ENCODE measurements at places on chromosomes 2 and 18.

DNA sequence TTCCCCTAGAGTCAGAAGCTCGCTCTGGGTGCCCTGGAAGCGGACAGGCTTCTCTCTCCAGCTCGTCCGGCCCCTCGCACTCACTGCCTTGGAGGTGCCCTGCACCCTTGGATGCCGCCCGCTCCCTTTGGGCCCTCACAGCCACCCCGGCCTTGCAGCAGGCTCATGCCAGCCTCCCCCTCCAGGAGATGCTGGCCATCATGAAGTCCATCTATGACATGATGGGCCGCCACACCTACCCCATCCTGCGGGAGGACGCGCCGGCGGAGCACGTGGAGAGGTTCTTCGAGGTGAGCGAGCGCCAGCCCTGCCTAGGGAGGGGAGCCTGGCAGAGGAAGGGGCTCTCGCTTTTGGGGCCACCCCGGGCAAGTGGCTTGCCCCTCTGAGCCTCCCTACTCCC lies 20.3 kb upstream of the FAHD2A start:
- DNase-seq: no peak

DNA sequence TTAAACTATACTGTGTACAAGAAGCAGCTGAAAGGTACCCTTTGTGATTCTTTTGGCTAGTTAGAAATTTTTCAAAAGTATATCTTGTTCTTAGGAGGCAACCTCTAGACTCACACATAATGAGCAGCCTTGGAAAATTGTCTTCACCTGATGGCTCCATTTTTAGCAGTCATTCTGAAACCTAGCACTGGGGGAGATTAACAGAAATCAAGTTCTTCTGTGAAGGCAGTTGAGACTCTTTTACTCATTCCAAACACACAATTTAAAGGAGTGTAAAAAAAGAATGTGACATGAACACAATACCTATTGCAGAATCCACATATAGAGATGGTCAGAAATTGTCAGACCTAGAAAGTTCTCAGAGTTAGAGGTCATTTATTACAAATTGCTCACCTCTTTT lies 197.7 kb downstream of the UBE2E3 start:
- DNase-seq: no peak

DNA sequence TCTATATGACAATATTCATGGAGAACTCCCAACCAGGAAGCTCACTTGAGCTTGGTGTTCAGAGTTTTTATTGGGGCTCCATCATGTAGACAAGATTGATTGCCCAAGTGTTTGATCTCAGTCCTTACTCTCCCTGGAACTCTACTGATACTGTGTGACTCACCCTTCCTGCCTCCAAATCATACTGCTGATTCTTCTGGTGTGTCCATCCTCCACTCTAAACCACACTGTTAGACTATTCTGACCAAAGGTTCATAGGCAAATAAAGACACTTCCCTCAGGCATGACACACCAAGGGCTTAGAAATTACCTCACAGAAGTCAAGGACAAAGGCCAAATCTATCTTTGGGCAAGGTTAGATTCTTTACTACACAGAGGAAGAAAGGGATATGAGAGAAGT lies 107.9 kb upstream of the CDH20 start:
- no peak for DNase-seq

GRCh38 chr2:121103960-121104359 lies 181.0 kb downstream of the TFCP2L1 start:
- no peak for DNase-seq

GRCh38 chr2:238445409-238446190 lies 18.9 kb downstream of the ASB1 start:
- no peak for DNase-seq

DNA sequence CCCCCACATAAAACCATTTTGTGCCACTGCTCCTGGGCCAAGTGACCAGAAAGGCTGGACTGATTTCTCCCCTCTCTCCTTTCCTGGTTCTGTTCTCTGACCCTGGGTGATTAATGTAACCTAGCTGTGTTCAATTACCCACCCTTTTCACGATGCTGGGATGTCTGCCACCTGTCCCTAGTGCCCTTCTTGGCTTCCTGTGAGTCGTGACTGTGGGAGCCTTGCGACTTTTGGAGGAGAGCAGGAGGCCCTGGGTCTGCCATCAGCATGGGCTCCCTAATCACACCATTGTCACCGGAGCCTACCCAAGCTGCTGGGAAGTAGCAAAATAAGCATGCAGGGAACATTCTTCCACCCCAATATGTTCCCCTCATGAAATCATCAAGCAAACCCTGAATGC lies 38.3 kb downstream of the SRSF7 start:
- no peak for DNase-seq

GRCh38 chr2:119480718-119481142 lies 43.6 kb downstream of the SCTR start:
- DNase-seq: no peak

DNA sequence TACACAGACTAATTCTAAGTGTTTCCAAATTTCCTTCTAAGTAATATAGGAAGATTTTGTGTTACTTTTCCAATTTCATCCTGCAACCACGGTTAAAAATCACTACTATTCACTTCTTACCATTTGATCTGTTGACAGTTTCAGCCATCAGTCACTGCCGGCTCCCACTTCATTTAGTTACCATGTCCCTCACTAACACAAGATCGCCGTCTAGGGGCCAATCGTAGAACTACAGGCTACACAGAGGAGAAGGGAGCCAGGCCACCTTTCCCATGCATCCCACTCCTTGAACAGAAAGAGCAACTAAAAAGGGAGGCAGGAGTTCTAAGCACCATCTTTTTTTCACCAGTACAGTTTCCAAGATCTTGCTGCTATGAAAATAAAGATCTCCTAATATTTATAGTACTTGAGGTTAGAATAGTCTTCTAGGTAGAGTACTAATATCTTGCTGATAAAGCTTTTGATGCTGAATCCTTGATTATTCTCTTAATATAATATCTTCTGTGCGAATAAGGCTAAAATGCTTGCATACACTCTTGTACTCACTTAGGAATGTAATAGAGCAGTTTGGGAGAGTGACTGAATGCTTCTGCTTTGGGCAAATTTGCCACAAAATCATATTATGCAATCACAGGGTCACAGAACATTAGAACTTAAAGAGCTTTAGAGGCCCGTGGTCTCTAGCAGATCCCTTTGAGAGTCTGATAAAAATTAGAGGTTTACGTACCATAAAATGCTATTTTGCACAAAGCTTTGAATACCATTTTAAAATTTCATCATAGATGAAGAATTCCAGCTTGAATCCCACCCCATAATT lies 39.5 kb upstream of the CYP1B1 start:
- peak; percentile 63 for DNase-seq

GRCh38 chr18:33034945-33035344 lies 262.1 kb upstream of the KLHL14 start:
- no peak for DNase-seq

DNA sequence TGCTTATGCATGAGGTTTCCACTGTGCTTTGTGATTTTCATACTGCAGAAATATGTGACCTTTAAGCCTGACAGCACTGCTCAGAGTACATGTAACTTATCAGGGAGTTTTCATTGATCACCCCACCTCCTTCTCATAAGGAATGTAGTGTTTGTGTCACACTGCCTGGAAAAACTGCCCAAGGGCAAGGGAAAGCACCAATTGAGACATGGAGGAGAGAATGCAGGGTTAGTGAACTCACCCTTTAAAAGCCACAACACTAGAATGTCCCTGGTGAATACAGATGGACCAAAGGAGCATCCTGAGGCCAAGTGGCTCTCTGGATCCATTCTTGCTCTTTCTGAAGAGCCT lies 147.2 kb upstream of the SPATS2L start:
- DNase-seq: no peak

- no peak for DNase-seq
Observed at GRCh38 chr2:196711625-196712024, 72.1 kb downstream of the CCDC150 start.

DNA sequence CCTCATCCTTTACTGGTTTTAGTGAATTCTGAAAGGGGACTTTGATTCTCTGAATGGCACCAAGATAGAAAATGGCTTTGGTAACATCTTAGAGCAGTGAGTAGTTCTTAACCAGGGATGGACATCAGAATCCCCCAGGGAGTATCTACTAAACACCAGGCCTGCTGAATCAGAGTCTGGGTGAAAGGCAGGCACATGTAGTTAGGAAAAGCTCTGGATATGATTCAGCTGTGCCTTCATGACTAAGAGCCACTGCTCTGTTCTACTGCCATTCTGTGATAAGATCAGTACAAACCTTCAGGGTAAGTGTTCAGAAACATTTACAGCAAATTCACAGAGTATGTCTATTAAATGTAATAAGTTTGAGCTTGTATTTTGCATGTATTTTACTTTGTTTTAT lies 46.2 kb upstream of the B3GNT2 start:
- DNase-seq: no peak

GRCh38 chr18:34631093-34631966 lies 78.8 kb upstream of the DTNA start:
- no peak for DNase-seq

DNA sequence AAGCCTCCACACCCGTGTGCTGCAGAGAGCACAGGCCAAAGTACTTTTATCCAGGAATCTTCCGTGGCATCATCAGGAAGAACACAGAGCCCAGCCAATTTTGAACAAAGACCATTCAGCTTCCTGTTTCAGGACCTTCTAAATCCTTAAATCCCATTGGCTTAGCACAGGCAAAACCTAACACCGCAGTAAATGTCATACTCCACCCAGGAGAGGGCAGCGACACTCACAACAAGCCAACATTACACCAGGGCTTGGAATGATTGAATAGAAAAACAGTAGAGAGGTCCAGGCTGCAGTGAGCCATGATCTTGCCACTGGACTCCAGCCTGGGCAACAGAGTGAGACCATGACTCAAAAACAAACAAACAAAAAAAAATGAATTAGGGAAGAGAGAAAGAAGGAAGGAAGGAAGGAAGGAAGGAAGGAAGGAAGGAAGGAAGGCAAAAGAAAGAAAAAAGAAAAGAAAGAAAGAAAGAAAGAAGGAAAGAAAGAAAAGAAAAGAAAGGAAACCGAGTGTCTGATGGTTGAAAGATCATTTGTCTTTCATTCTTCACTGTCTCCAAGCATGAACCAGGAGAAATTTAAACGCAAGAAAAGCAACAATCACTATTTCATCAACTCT lies 144.6 kb upstream of the SATB2 start:
- DNase-seq: no peak

DNA sequence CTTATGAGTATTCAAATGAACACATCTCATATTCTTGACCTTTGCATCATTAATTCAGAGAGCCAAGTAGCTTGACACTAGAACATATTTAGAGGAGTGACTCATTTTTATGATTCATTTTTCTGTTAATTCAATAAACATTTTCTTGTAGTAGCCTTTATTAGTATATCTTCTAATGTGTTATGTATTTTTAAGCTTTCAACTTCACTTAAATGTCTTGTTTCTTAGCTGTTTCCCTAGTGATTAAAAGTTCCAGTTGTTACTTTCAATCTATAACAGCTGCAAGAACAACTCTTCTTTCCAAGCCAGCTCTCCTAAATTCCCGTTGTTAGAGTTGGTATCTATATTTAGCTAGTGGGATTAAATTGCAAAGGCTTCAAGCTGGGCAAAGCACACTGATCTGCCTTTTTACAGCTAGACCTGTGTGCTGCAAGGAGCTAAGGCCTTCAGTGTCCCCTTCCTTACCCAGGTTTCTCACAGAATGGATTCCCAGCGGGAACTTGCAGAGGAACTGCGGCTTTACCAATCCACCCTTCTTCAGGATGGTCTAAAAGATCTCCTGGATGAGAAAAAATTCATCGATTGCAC lies at the start of gene KLHL41:
Gene KLHL41, plus strand, starts transcription at position 405 of the 588 bp plus-strand sequence. Its CDS starts 77 bp downstream, at position 482.
- DNase-seq: no peak

DNA sequence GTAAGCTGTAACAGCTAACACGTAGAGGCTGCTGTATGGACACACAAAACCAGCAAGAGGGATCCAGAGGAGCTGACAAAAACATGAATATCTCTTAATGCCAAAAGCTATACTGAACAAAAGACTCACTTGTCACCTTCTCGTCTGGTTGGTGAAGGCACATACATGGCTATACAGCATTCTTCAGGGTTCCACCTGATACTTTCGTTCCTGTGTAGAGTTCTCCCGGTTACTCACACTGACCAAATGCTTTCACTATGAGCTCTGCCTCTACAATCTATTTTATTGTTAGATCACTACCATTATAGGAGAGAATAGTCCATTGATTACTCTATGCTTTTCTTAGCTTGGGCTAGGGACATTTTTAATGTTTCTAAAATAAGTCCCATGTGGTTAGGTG lies 193.1 kb downstream of the HNMT start:
- DNase-seq: no peak

GRCh38 chr18:73724958-73725357 lies 422.7 kb downstream of the FBXO15 start:
- DNase-seq: no peak

DNA sequence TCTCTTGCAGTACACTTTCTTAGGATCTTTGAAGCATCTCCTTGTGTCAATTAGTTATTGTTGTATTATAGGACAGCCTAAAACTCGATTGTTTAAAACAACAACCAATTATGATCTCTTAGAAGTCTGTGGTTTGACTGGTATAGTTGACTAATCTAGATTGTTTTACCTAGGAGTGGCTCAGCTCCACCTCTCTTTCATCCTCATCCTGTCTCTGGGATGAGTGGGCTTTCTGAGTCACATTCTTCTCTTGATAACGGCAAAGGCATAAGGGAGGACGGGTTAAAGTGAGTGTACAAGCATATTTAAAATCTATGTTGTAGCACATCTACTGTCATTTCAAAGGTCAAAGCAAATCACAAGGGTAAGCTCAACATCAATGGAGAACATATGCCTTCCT lies 102.3 kb upstream of the GULP1 start:
- DNase-seq: no peak
